Stimulated activated naive B cell treated with anti-CD40 and anti-IgM and Interleukin-4, amounts not matched to agents 10 μg/mL and 1 μg/mL and 100 μg/mL, for 72 hours (primary cell): ENCODE measurements at places on chromosomes 6 and 20.

DNA sequence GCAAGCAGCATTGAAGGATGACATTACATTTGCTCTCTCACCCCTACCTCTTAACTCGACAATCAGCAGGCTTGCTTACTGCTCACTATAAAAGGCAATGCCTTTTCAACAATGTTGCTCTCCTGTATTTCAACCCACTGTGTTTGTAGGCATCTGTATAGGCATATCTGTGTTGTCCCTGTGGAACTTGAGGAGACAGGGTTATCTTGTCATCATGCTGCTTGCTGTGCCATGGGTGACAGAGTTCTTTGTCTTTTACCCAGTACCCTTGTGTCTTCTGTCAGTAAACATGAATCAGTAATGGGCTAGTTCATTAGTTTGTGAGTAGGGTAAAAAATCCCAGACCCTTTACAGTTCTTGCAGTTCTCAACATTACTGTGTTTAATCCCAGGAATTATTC is 25.2 kb downstream of the PHF3 start:
- H3K36me3 ChIP-seq, result peaks cover 2% of the 10 kb centered on the region
- peaks cover 73% of the 10 kb centered on the region for H3K4me1 ChIP-seq
- no peaks in the 10 kb centered on the region for H3K27me3 ChIP-seq
- DNase-seq, result no peak
- H3K4me3 ChIP-seq, result no peak overlapping the region

- H3K36me3 ChIP-seq, result peaks cover 21% of the 10 kb centered on the region
- H3K4me1 ChIP-seq, result no peaks in the 10 kb centered on the region
- H3K4me3 ChIP-seq, result no peak overlapping the region
- peak overlapping the region; percentile 90 for H3K27ac ChIP-seq
- no peak for DNase-seq
Observed at GRCh38 chr6:110226261-110226660, 46.0 kb downstream of the CDC40 start.

DNA sequence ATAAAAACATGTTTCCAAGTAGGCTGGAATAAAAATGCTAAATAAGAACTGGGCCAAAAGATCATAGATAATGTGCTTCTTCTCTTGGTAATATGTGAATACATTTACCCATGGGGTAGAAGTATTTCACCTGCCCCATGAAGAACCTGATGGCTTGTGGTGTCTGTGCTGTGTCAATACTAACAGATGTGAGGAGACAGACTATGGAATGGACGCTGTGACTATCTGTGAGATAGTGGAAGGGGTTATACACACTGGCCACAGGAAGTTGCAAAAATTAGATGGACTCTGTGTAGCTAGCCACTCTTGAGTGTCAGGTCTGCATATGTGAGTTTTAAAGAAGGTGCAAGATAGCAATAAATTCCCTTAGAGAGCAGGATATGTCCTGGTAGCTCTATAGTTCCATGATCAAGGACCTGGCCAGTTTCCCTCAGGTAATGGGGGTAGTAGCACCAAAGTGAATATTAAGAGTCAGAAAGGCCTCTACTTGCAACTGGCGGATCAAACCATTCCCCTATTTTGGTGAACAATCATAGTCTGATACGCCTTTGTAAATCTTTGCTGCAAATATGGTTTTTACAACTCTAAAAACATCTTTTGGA is 48.6 kb downstream of the NEDD9 start:
- H3K27me3 ChIP-seq, result no peaks in the 10 kb centered on the region
- H3K27ac ChIP-seq, result no peak overlapping the region
- H3K4me3 ChIP-seq, result no peak overlapping the region
- H3K36me3 ChIP-seq, result peaks cover 42% of the 10 kb centered on the region
- H3K4me1 ChIP-seq, result no peaks in the 10 kb centered on the region

GRCh38 chr6:33375143-33375671 is 16.4 kb upstream of the KIFC1 start:
- no peaks in the 10 kb centered on the region for H3K27me3 ChIP-seq
- no peaks in the 10 kb centered on the region for H3K4me1 ChIP-seq
- no peak for DNase-seq
- H3K27ac ChIP-seq, result no peak overlapping the region
- no peak overlapping the region for H3K4me3 ChIP-seq

DNA sequence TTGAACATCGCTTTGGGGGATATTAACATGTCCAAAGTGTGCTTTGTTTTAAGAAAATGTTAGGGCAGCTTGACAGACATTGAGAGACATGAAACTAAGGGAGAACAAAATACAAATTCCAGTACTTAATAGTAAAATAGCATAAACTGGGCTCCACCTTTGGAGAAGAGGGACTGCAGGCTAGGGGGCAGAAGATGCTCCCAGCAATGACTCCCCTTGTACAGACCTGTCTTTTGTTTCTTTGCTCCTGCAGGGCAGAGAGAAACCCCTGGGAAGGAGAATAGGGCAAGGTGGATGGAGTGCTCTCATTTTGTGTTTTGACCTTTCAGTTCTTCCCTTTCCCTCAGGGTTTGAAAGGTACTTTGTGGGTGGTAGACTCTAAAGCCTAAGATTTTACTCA is 115.6 kb upstream of the PLCB4 start:
- no peak for DNase-seq
- H3K36me3 ChIP-seq, result no peaks in the 10 kb centered on the region
- H3K4me3 ChIP-seq, result no peak overlapping the region
- no peak overlapping the region for H3K27ac ChIP-seq
- no peaks in the 10 kb centered on the region for H3K4me1 ChIP-seq
- peaks cover 5% of the 10 kb centered on the region for H3K27me3 ChIP-seq

DNA sequence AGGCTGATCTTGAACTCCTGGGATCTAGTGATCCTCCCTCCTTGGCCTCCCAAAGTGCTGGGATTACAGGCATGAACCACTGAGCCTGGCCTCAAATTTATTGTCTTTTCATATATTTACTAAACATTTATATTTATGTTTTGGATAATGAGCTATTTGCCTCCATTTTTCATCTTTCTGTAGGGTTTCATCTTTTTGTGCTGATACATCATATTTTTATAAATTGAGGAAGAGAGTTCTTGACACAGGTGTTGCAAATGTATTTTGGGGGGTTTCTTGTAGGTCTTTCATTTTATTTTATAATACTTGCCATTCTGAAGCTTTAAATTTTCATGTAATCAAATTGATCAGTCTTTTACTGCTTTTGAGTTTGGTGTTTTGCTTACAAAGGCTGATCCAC is 72.4 kb downstream of the L3MBTL3 start:
- no peak overlapping the region for H3K27ac ChIP-seq
- DNase-seq, result no peak
- no peak overlapping the region for H3K4me3 ChIP-seq
- peaks cover 49% of the 10 kb centered on the region for H3K36me3 ChIP-seq

DNA sequence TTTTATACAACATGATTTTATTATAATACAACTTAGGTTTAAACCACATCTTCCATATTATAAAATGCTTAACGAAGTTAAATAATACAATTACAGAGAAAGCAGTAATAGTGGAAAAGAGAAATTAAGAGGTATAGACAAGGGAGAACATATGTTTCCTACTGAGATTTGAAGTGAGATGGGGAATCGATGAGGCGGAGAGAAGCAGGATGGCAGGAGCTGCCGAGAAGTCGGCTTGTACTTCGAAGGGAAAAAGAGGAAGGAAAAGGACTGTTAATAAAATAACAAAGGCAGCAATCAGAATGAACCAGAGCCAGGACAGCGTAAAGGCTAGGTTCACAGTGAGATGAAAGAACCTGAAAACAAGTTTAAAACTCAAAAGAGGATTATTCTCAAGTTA is 15.4 kb downstream of the FBXL4 start:
- peaks cover 16% of the 10 kb centered on the region for H3K36me3 ChIP-seq
- peaks cover 58% of the 10 kb centered on the region for H3K4me1 ChIP-seq
- no peak for DNase-seq
- H3K27ac ChIP-seq, result no peak overlapping the region
- H3K4me3 ChIP-seq, result peak overlapping the region; percentile 32
- no peaks in the 10 kb centered on the region for H3K27me3 ChIP-seq

DNA sequence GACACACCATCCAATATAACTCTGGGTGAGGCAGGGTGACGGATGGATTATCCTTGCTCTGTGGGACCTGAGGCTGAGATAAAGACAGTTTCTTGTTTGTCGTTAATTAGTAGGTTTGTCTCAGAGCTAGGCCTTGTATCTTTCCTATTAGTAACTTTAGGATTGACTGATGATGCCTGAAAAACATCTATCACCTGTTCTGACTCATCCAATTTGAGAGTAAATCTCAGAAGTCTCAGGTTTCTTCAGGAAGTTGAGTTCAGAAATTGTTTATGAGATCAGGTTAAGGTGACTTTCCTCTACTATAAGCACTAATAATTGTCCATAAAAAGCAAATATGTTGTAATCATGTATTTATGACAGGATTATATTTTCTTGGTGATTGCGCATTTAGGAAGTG is 129.5 kb upstream of the SUPT3H start:
- H3K27ac ChIP-seq, result no peak overlapping the region
- no peaks in the 10 kb centered on the region for H3K36me3 ChIP-seq
- H3K4me1 ChIP-seq, result no peaks in the 10 kb centered on the region
- DNase-seq, result no peak

- DNase-seq, result no peak
- no peaks in the 10 kb centered on the region for H3K27me3 ChIP-seq
- H3K4me3 ChIP-seq, result no peak overlapping the region
- no peaks in the 10 kb centered on the region for H3K36me3 ChIP-seq
Observed at GRCh38 chr6:98335594-98335993, 498.8 kb upstream of the POU3F2 start.

- peaks cover 2% of the 10 kb centered on the region for H3K4me1 ChIP-seq
- H3K36me3 ChIP-seq, result no peaks in the 10 kb centered on the region
- H3K4me3 ChIP-seq, result no peak within 1 kb of the TSS
Observed at GRCh38 chr20:916125-916799, at the start of gene ANGPT4. Gene ANGPT4 (minus strand): TSS chr20:916334. CDS start chr20:916214, 120 bp downstream.

GRCh38 chr6:15023448-15023847 is 222.4 kb upstream of the JARID2 start:
- no peaks in the 10 kb centered on the region for H3K36me3 ChIP-seq
- H3K27me3 ChIP-seq, result no peaks in the 10 kb centered on the region
- peak overlapping the region; percentile 70 for H3K27ac ChIP-seq
- peaks cover 11% of the 10 kb centered on the region for H3K4me1 ChIP-seq
- DNase-seq, result peak; percentile 41

DNA sequence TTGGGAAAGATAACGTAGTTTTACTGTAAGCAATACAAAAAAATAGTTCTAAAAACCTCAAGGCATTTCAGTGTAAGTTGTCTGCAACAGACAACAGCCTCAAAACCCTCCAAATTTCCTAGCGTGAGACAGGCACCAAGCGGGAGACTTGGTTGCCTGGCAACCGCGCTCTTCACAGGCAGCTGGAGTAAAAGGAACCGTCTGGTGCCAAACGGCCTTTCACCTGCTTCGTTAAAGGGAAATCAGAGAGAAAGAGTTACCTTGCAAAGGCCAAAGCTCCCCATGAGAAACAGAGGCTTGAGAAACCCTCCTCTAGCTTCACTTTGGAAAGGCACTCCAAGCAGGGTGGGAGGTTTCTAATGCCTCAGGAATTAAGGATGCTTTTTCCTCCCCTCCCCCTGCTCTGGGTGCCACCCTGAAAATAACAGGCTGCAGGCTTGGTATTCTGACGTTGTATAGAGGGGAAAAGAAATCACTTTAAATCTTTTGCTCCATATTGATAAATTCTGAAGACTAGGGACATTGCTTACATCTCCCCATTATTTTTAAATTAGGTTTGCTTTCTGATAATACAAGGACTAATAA is 129.7 kb upstream of the UFL1 start:
- no peak overlapping the region for H3K4me3 ChIP-seq
- no peaks in the 10 kb centered on the region for H3K27me3 ChIP-seq
- no peaks in the 10 kb centered on the region for H3K36me3 ChIP-seq

DNA sequence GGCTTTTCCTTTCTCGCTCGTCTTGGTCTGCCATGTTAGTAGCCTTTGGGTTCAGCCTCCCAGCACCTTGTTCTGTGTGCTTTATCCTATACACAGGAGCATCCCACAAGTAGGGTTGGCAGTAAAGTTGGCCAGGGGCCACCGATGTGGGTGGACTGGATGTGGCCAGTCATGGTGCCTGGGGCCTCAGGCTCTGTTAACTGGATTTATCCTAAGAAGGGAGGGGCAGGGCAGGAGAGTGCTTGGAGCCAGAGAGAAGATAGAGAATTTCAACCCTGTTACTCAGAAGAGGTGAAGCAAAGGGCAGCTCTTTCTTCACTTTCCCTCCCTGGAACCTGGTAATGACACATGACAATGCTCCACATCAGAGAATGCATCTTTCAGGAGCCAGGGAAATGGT is 14.1 kb upstream of the SIRPB2 start:
- DNase-seq, result no peak
- no peak overlapping the region for H3K4me3 ChIP-seq
- no peaks in the 10 kb centered on the region for H3K36me3 ChIP-seq
- peaks cover 3% of the 10 kb centered on the region for H3K4me1 ChIP-seq

- no peaks in the 10 kb centered on the region for H3K36me3 ChIP-seq
- no peaks in the 10 kb centered on the region for H3K4me1 ChIP-seq
- DNase-seq, result no peak
- H3K27me3 ChIP-seq, result peaks cover 28% of the 10 kb centered on the region
- H3K4me3 ChIP-seq, result no peak overlapping the region
Observed at GRCh38 chr20:51611625-51611890, 69.0 kb upstream of the NFATC2 start.

DNA sequence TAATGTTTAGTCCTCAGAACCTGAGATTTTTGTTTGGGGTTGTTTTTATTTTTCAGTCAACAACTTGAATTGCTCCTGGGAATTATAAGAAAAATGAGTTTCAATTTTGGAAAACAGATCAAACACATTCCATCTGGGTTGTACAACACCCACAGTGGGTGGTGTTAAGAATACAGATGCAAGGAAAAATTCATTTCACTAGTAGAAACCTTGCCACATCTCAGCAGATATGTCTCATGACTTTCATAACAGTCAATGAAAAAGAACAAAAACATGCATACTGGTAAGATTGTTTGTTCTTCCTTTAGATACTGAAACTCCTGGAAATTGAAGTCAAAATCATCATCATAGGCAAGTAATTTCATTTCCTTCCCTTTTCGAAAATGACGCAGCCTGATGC is 78.9 kb downstream of the MOXD1 start:
- no peak overlapping the region for H3K4me3 ChIP-seq
- peaks cover 3% of the 10 kb centered on the region for H3K4me1 ChIP-seq
- H3K27me3 ChIP-seq, result no peaks in the 10 kb centered on the region
- peaks cover 12% of the 10 kb centered on the region for H3K36me3 ChIP-seq

- no peaks in the 10 kb centered on the region for H3K4me1 ChIP-seq
- no peak overlapping the region for H3K27ac ChIP-seq
Observed at GRCh38 chr20:59977086-59977485, 18.9 kb downstream of the CDH26 start.

GRCh38 chr6:154611241-154611640 is 100.8 kb upstream of the CNKSR3 start:
- H3K4me3 ChIP-seq, result no peak overlapping the region
- H3K27ac ChIP-seq, result no peak overlapping the region
- no peak for DNase-seq
- H3K36me3 ChIP-seq, result no peaks in the 10 kb centered on the region
- H3K27me3 ChIP-seq, result peaks cover 14% of the 10 kb centered on the region

DNA sequence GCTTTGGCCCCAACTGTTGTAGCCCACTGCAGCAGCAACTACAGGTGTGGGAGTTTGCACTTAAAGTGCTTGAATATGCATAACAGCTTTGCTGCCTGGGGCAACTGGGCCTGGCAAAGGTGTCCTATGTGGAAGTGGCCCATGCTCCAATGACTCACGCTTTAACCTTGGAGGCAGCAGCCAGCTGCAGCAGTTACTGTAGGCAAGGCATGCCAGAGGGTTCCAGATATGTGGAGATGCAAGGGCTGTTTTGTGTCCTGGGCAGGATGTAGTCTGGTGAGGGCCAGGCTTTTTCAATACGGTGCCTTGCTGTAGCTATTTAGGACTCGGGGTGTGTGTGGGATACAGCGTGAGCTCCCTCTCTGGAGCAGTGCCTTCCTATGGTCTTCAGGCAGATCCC is 150.3 kb downstream of the NKAIN2 start:
- H3K27ac ChIP-seq, result no peak overlapping the region
- H3K4me3 ChIP-seq, result no peak overlapping the region
- no peaks in the 10 kb centered on the region for H3K4me1 ChIP-seq
- no peak for DNase-seq
- no peaks in the 10 kb centered on the region for H3K27me3 ChIP-seq
